ENCODE measurements at places on chromosomes 6 and 20. TPM values are rescaled to one million over a fixed set of nuclear protein-coding genes. Genes with fewer than 3 reads are reported as not detected.

Gene EPB41L2
- 39.9 TPM for total RNA-seq

DNA sequence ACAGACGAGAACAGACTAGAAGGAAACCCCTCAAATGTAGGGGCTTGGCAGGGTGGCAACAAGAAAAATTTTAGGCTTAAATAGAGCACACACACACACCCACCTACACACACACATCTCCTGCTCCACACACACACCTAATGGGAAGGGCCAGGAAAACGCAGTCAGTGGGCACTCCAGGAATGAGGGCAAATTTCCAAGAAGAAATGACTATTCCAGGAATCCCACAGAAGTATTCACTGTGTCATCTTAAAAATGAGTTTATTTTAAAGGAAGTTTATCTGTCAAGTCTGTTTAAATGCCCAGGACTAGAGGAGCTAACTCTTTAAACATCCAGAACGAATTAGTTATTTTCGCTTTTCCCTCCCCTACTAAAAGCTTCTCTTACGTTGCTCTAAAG, 13.0 kb downstream of the ALDH8A1 start:
- no peaks in the 10 kb centered on the region for H3K36me3 ChIP-seq
- no peaks in the 10 kb centered on the region for H3K27me3 ChIP-seq
- H3K4me1 ChIP-seq, result peaks cover 8% of the 10 kb centered on the region
- peak; percentile 60 for DNase-seq

Gene CLDN20
- not detected for total RNA-seq

GRCh38 chr20:17806739-17807441, 107.1 kb downstream of the BANF2 start:
- no peaks in the 10 kb centered on the region for H3K36me3 ChIP-seq
- no peaks in the 10 kb centered on the region for H3K27me3 ChIP-seq
- H3K27ac ChIP-seq, result no peak overlapping the region

DNA sequence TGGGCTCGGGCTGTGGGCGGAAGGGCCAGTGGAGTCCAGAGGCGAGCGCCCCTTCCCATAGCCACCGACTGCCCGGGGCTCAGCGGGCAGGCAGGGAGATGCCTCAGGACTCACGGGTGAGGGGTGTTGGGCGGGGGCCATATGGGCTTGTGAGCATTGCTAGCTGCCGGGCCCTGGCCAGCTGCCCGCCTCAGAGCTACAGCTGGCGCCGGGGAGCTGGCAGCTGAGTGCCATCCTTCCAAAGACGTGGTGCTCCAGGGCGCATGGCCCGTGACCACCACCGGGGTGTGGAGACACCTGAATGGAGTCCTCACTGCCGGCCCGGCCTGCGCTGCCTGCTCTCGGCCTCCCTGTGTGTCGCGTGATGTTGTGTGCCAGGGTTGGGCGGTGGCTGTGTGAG, 10.6 kb upstream of the RBBP8NL start:
- no peak overlapping the region for H3K4me3 ChIP-seq
- no peaks in the 10 kb centered on the region for H3K36me3 ChIP-seq
- no peak for DNase-seq
- no peaks in the 10 kb centered on the region for H3K4me1 ChIP-seq
- H3K27ac ChIP-seq, result no peak overlapping the region

DNA sequence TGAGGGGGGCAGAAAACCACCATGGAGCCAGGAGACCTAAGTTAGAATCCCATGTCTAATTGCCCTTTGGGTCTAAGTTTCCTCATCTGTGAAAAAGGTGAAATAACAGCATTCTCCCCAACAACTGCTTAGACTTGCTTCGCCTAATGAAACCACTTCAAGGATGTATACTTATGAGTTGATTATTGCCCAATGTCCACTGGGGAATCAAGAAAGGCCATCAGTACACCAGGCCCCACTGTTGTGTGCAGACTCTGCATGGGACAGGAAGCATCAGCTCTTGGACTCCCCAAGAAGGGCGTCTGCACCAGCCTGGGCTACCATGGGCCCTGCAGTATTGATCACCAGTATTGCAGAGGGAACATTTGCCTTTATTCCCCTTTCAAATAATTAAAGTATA, 189.6 kb downstream of the MAFB start:
- H3K27me3 ChIP-seq, result no peaks in the 10 kb centered on the region
- H3K4me1 ChIP-seq, result no peaks in the 10 kb centered on the region
- no peak for DNase-seq
- no peaks in the 10 kb centered on the region for H3K36me3 ChIP-seq
- no peak overlapping the region for H3K4me3 ChIP-seq

GRCh38 chr6:28274888-28275287, 6.5 kb upstream of the PGBD1 start:
- no peaks in the 10 kb centered on the region for H3K27me3 ChIP-seq
- no peak overlapping the region for H3K4me3 ChIP-seq
- H3K27ac ChIP-seq, result no peak overlapping the region
- no peak for DNase-seq

- no peak overlapping the region for H3K27ac ChIP-seq
- no peak for DNase-seq
- H3K4me1 ChIP-seq, result no peaks in the 10 kb centered on the region
- H3K27me3 ChIP-seq, result no peaks in the 10 kb centered on the region
Measured at GRCh38 chr6:3557336-3557735, 100.5 kb upstream of the SLC22A23 start.

Gene KLC4
- total RNA-seq, result 17.5 TPM

DNA sequence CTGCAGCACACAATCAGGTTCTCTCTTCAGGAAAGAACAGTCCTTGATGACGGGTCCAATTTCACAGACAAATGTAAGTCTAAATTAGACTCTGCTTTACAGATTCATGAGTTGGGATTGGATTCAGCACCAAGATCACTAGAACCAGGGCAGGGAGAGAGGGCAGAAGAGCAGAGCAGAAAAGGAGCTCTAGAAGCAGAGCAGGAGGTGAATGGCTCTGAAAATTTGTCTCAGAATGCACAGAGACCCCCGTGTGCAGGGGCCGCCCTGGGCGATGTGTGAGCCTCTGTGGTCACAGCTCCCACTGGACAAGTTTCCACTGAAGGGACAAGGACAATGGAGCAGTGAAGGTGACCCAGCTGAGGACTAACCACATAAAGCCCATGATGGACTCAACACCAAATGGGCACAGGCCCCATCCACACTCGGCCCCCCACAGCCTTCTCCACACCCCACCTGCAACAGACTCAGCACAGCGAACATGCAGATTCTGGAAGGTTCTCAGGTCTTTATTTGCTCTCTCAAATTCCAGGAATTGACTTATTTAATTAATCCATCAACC, 3.5 kb downstream of the HLA-B start:
- no peaks in the 10 kb centered on the region for H3K4me1 ChIP-seq
- no peaks in the 10 kb centered on the region for H3K36me3 ChIP-seq
- DNase-seq, result no peak

- peak overlapping the region; percentile 83 for H3K27ac ChIP-seq
- no peaks in the 10 kb centered on the region for H3K27me3 ChIP-seq
- no peaks in the 10 kb centered on the region for H3K36me3 ChIP-seq
- H3K4me3 ChIP-seq, result no peak overlapping the region
Measured at GRCh38 chr20:47990507-47991150, 205.3 kb upstream of the SULF2 start.

DNA sequence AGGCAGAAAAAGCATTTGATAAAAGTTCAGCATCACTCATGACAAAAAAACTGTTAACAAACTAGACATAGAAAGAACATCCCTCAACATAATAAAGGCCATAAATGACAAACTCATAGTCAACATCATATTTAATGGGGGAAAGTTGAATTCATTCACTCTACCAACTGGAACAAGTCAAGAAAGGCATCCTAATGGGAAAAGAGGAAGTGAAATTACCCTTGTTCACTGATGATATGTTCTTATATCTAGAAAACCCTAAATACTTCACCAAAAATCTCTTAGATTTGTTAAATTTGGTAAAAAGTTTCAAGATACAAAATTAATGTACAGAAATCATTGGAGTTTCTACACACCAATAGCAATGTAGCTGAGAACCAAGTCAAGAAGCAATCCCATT, 48.9 kb downstream of the GGTLC1 start:
- DNase-seq, result no peak
- H3K4me3 ChIP-seq, result no peak overlapping the region
- no peaks in the 10 kb centered on the region for H3K36me3 ChIP-seq
- no peak overlapping the region for H3K27ac ChIP-seq
- H3K4me1 ChIP-seq, result no peaks in the 10 kb centered on the region

- DNase-seq, result no peak
- H3K27me3 ChIP-seq, result no peaks in the 10 kb centered on the region
- H3K4me3 ChIP-seq, result no peak overlapping the region
- H3K27ac ChIP-seq, result no peak overlapping the region
- no peaks in the 10 kb centered on the region for H3K36me3 ChIP-seq
Measured at GRCh38 chr6:128740951-128741350, 142.0 kb upstream of the LAMA2 start.

Gene KCNG1
- total RNA-seq, result 61.5 TPM

Gene RBBP8NL
- 9.4 TPM for total RNA-seq

- H3K27ac ChIP-seq, result no peak overlapping the region
- no peak overlapping the region for H3K4me3 ChIP-seq
- no peaks in the 10 kb centered on the region for H3K27me3 ChIP-seq
Measured at GRCh38 chr6:157019115-157019641, 242.0 kb downstream of the ARID1B start.

DNA sequence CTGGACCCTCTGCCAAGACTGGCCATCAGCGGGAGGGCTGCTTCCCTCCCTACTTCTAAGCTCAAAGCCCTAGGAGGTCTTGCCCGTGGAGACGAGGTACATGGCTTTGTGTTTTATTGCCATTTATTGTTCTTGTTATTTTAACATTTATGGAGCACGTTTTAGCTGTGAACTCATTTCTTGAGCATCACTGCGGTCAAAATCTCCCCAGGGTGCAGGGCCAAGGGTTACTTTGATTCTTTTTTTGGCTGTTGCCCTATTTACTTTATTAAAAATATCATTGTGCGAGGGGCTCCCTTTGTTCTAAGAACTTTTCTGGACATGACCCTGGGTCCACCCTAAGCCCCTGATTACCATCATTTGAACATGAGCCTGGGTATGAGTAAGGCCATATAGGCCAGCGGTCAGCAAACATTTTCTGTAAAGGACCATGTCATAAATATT, 51.6 kb downstream of the EYA2 start:
- no peaks in the 10 kb centered on the region for H3K36me3 ChIP-seq
- no peaks in the 10 kb centered on the region for H3K27me3 ChIP-seq
- no peak for DNase-seq
- no peak overlapping the region for H3K27ac ChIP-seq

- no peak for DNase-seq
- H3K36me3 ChIP-seq, result peaks cover 77% of the 10 kb centered on the region
- peaks cover 27% of the 10 kb centered on the region for H3K4me1 ChIP-seq
- no peaks in the 10 kb centered on the region for H3K27me3 ChIP-seq
- no peak overlapping the region for H3K27ac ChIP-seq
Measured at GRCh38 chr6:7562769-7563168, 21.3 kb downstream of the DSP start.

Gene MYBL2
- total RNA-seq, result 103 TPM

- H3K4me1 ChIP-seq, result no peaks in the 10 kb centered on the region
- DNase-seq, result no peak
- H3K27me3 ChIP-seq, result peaks cover 38% of the 10 kb centered on the region
- no peak overlapping the region for H3K27ac ChIP-seq
Measured at GRCh38 chr20:33037456-33037855, 6.0 kb downstream of the BPIFB6 start.

Gene SYNDIG1
- not detected for total RNA-seq

Gene IL17F
- not detected for total RNA-seq

- DNase-seq, result no peak
- H3K27ac ChIP-seq, result no peak overlapping the region
- no peaks in the 10 kb centered on the region for H3K27me3 ChIP-seq
- H3K4me3 ChIP-seq, result no peak overlapping the region
Measured at GRCh38 chr6:12037798-12038197, 25.7 kb downstream of the HIVEP1 start.

GRCh38 chr6:2221726-2222274, 23.6 kb downstream of the GMDS start:
- H3K4me1 ChIP-seq, result peaks cover 41% of the 10 kb centered on the region
- H3K36me3 ChIP-seq, result no peaks in the 10 kb centered on the region
- no peaks in the 10 kb centered on the region for H3K27me3 ChIP-seq

DNA sequence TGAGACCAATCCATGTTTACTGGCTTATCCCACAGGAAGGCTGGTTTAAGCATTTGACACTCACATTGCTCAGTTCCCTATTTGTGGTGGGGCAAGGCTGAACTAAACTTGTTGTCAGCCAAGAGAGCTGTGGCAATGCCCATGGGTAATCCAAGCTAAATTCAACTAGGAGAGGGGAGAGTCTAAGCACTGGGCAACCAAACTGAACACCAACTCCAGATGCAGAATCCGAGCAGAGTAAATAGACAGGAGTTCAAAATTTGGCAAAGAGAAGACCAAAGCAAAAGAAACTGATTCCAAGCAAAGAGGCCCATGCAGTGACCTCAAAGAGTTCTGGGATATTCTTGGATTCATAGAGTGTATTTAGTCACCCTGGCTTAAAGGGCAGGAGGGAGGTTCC, 106.5 kb upstream of the NT5E start:
- H3K36me3 ChIP-seq, result no peaks in the 10 kb centered on the region
- no peak overlapping the region for H3K4me3 ChIP-seq
- no peak overlapping the region for H3K27ac ChIP-seq
- peaks cover 14% of the 10 kb centered on the region for H3K4me1 ChIP-seq

DNA sequence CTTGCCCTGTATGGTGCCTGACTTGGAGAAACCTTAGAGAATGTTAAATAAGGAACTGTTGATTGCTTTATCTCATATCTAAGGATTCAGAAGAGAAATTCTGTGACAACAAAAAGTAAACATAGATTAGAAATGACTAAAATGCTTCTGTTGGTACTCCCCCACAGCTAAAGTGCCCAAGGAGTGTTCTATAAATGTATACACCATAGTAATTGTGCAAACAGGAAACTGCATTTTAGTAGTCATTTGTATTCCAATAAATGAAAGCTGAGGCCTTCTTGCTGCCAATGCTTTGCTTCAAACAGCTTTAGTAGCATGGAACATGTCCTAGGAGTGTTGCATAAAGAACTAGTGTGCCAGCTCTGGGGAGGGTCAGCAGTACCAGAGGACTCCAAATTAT, 343.7 kb upstream of the IRAK1BP1 start:
- no peaks in the 10 kb centered on the region for H3K36me3 ChIP-seq
- H3K27me3 ChIP-seq, result no peaks in the 10 kb centered on the region
- 0 out of 2 replicates have a peak, but pooled peaks cover 4% of the 10 kb centered on the region for H3K4me1 ChIP-seq
- H3K27ac ChIP-seq, result no peak overlapping the region

Gene SAYSD1
- total RNA-seq, result 12.2 TPM

All from PC-3 (cell line).